ENCODE measurements at places on chromosomes 7 and 10.

- DNase-seq = no peak
Observed at GRCh38 chr7:5348134-5349004, 65.6 kb downstream of the SLC29A4 start.

DNA sequence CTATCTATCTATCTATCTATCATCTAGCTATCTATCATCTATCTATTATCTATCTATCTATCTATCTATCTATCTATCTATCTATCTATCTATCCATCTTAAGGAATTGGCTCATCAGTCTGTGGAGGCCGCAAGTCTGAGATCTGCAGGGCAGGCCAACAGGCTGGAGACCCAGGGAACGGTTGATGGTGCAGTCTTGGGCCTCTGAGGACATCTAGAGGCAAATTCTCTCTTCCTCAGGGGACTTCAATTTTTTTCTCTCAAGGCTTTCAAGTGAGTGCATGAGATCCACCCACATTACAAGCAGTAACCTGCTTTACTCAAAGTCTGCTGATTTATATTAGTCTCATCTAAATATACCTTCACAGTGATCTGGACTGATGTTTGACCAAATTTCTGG is 197.0 kb downstream of the GLRX3 start:
- no peak for DNase-seq

- DNase-seq = peak; percentile 49
Observed at GRCh38 chr10:128463991-128464760, 338.0 kb upstream of the MKI67 start.

DNA sequence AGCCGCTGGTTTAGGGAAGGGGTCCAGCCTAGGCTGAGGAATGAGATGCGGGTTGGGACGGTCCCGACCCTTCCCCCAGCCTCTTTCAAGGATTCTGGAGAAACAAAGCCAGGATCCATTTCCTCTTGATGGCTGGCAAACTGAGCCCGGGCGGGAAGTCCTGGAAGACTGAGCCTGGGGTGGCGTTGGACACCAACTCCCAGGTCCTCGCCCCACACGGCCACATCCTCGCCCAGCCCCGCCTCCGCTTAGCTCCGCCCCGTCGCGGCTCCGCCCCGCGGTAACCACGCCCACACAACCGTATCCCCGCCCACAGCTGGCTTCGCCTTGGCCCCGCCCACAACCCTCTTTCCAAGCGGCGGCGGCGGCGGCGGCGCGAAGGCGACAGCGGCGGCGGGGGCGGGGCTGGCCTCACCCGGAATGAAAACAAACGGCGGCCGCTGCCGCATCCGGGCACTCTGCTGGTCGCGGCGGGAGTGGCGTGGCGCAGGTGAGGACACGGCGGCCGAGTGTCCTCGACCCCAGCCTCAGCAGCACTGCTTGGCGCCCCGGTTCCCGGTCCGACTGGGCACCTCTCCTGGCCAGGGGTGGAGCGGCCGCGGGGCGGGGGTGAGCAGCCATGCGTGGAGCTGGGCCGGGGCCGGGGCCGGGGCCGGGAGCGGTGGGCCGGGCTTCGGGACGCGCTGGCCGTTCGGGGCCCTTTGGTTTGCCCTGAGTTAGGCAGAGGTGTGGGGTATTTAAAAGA is at the start of gene NUB1:
NUB1 (plus strand) TSS at position 456 of the 745 bp plus-strand sequence. CDS start 3,538 bp downstream, outside the sequence.
- peak; percentile 94 for DNase-seq

DNA sequence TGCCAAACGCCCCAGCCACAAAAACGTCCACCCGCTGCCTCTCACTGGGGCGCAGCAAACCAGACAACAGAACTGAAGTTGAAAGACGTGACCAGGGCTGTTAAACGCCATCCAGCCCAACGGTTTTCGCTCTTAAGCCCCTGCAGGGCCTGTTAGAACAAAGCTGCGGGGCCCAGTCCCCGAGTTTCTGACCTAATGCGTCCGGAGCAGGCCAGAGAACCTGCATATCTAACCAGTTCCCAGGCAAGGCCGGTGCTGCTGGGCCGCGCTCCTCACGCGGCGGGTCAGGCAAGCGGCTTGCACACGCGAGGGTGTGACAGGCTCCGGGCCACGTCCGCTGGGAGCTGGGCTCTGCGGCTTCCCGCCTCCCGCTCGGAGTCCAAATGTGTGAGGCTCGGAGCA is 87.0 kb downstream of the PTPRN2 start:
- no peak for DNase-seq

DNA sequence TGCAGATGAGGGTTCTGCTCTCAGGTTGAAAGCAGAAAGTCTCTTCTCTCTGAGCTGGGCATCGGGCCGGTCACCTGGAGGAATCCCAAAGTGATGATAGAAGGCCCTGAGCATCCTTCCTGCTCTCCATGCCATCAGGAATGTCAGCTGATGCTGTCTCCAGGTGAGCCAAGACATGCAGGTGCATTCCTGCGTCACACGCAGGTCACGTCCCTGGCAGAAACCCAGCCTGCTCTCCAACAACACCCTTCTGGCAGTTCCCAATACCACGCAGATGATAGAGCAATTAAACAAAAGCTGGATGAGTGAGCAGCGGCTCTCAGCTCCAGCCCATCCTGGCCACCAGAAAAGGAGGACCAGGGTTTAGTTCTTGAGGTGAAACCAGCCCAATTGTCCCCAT is 6.9 kb upstream of the WIPI2 start:
- DNase-seq = no peak

DNA sequence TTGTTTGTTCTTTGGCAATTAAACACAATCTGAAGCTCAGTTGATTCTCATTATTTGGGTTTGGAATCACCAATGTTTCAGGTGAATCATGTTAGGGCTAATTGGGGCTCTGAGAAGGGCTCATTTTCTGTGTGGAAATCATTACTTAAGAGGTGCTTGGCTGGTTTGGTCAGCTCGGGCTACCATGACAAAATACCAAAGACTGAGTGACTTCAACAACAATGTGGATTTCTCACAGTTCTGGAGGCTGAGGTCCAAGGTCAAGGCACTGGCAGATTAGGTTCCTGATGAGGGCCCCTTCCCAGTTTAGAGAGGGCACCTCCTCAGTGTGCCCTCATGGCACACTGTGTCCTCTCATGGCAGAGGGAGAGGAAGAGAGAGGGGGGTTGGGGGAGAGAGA is 121.3 kb downstream of the ZNF248 start:
- no peak for DNase-seq

- no peak for DNase-seq
Observed at GRCh38 chr7:34026481-34027190, 121.3 kb downstream of the BMPER start.

DNA sequence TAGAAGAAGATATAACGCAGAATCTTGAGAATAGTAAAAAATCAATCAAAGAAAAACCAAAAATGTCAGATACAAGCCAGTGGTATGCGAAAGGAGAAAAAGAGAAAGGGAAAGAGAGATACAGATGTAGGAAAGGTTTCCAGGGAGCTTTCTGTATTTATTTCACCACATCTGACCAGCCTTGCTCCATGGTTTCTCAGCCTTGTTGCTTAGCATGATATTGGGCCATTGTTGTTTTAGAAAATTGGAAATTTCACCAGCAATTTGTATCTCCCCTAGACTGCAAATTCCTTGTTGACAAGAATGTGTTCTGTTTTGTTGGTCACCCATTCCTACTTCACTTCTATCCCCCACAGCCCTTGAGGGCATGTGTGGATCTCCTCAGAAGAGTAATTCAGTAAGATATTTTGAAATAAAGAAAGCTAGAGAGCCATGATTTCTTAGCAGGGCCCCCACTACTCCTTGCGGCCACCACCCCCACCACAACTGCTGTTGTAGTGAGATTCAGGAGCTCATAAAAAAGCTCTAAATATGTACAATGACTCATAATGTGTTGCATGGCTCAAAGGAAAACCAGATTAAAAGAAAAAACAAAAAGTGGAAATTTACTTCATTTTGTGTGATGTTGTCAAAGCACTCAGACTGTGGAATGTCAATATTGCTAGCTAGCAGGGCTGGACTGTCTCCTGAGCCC is 138.7 kb downstream of the CHRM2 start:
- no peak for DNase-seq

DNA sequence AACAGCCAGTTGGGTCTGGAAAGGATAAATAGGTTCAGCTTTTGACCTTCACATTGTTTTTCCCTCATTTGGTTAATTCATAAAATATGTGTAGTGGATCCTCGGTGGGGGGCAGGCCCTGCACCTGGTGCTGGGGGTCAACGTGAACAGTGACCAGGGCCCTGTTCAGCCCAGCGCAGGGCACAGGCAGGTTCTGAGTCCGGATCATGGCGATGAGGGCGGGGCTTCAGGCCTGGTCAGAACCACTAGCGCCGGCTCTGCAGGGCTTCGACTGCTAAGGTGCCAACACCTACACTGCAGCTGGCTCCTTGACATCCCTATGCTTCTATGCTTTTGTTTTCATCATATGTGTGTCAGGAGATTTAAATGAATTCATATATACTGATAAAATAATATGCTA is 177.7 kb downstream of the CXCL12 start:
- no peak for DNase-seq

DNA sequence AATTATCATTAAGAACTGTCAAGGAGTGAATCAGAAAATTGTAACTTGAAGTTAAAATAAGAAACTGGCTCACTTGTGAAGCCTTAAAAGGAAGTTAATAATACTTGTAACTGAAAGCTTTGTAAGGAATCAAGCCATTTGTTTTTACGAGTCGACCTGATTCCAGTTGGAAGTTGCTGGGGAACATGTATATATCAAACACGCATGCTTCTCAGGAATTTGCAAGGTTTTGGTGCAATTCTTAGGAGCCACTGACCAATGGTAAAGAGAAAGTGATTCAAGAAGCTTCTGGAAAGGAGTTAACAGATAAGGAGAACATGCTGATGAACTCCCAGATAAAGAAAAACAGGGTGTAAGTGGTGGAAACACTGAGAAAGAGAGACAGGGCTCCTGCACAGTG is 56.4 kb downstream of the ETV1 start:
- DNase-seq = no peak

GRCh38 chr7:30886608-30887011 is 25.0 kb upstream of the AQP1 start:
- DNase-seq = no peak

- DNase-seq = peak; percentile 25
Observed at GRCh38 chr7:31027161-31027965, 24.7 kb upstream of the ADCYAP1R1 start.

DNA sequence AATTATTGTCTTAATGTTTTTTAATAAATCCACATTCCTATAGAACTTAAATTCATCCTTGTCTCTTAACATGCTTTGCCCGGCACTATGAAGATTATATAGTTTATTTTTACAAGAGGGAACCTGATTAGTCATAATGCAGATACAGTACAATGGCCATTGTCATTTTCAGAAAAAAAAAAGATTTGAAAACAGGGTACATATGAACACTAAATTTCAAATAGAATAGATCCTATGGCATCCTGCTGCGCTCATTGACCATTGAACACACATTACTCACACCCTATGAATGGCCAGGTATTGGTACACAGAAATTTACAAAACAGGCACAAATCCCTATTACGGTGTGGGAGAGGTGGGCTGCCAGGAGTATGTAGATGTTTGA is 2.0 kb upstream of the KLF6 start:
- DNase-seq = no peak

- no peak for DNase-seq
Observed at GRCh38 chr7:109844362-109844761, 1246.6 kb upstream of the LRRN3 start.

- no peak for DNase-seq
Observed at GRCh38 chr7:101911800-101912715, 94.6 kb downstream of the CUX1 start.

GRCh38 chr10:130109796-130110245 is 809 bp downstream of the C10orf143 start:
- peak; percentile 61 for DNase-seq

DNA sequence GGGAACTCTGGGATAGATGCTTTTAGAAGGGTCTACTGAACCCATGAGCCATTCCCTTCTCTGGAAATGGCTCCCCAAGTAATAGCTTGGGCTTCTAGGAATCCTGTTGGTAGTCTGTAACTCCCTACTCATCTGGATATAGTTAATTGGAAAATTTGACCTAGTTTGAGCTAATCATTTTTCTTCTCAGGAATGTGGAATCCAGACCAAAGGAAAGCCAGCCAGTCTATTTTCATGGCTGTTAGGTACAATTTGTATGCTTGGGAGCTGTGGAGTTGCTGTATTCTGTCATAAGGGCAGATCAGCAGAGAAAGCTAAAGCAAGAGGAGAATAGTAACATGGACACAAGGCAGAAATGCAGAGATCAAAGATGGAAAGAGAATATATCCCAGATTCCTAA is 71.6 kb upstream of the C1GALT1 start:
- DNase-seq = no peak

DNA sequence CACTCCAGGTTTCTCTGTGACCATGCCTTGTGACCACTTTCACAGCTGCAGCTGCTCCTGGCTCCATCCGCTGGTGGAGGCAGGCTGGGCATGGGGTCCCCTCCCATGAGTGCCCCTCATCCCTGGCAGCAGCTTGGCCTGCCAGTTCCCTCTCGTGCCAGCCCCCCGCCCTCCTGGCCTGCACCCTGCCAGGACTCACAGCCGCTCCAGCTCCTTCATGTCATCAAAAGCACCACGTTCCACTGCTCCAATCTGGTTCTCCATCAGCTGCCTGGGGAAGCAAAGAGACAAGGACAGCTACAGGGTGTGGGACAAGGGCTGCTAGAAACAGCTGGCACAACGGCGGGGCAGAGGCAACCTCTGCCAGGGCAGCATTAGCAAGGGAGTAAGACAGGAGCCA is 22.6 kb downstream of the SLIT1 start:
- DNase-seq = no peak

DNA sequence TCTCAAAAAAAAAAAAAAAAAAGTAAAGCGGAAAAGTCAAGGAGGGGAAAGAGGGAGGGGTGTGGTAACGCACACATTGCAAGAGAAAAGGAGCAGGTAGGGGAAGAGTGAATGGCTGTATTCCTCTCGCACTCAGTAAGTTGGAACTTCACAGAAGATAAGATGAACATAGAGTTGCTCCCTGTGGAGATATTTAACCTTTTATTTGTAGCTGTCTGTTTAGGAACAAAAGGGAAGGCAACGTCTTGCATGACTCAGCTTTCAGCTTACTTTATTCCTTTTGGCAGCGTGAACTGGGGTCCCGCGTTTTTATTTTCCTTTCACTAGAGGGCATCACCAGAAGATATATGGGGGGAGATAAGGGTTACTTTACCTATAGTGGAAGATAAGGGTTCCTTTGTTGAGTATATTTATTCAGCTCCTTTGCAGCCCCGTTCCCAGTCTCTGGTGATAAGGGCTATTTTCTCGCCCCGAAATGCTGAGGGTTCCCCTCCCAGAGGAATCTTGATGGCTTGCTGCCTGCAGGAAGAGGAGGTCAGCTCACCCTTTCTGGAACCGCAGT is 78.5 kb downstream of the APBB1IP start:
- no peak for DNase-seq

- no peak for DNase-seq
Observed at GRCh38 chr7:2710901-2711551, 23.0 kb downstream of the AMZ1 start.

DNA sequence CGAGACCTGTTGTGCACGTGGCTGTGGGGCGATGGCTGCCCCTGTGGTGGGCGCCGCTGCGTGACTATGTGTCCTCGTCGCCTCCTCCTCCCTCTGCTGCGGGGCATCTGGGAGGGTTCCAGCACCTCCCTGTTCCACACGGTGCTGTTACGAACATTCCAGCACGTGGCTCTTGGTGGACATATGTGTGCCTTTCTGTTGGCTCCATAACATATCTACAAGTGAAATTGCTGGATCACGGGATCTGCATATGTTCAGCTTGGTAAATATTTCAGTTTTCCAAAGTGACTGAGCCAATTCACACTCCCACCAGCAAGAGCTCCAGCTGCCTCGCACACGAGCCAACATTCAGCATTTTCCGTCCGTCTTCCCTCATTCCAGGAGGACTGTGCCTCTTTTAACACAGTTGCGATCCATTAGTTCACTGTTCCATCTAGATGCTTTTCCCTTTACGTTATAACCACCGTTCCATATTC is 25.1 kb downstream of the SNX8 start:
- DNase-seq = no peak

Measured in caudate nucleus (tissue), 63 donors.